ENCODE measurements at places on chromosomes 11 and 22. TPM values are rescaled to one million over a fixed set of nuclear protein-coding genes. Genes with fewer than 3 reads are reported as not detected.

The KCNJ5 gene
- not detected for total RNA-seq

The RFPL3 gene
- not detected for total RNA-seq

The GGTLC2 gene
- not detected for total RNA-seq

- DNase-seq = no peak
Observed at GRCh38 chr22:46851941-46852340, 89.5 kb downstream of the TBC1D22A start.

DNA sequence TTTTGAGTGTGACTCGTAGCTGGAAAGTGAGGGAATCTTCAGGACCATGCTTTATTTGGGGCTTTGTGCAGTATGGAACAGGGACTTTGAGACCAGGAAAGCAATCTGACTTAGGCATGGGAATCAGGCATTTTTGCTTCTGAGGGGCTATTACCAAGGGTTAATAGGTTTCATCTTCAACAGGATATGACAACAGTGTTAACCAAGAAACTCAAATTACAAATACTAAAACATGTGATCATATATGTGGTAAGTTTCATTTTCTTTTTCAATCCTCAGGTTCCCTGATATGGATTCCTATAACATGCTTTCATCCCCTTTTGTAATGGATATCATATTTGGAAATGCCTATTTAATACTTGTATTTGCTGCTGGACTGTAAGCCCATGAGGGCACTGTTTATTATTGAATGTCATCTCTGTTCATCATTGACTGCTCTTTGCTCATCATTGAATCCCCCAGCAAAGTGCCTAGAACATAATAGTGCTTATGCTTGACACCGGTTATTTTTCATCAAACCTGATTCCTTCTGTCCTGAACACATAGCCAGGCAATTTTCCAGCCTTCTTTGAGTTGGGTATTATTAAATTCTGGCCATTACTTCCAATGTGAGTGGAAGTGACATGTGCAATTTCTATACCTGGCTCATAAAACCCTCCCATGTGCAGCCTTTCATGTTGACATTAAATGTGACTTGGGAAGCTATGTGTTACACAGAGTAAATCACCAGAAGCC, 11.0 kb downstream of the OR51E1 start:
- no peak for DNase-seq

- DNase-seq = no peak
Observed at GRCh38 chr11:19711911-19712280, 741 bp upstream of the NAV2 start.

DNA sequence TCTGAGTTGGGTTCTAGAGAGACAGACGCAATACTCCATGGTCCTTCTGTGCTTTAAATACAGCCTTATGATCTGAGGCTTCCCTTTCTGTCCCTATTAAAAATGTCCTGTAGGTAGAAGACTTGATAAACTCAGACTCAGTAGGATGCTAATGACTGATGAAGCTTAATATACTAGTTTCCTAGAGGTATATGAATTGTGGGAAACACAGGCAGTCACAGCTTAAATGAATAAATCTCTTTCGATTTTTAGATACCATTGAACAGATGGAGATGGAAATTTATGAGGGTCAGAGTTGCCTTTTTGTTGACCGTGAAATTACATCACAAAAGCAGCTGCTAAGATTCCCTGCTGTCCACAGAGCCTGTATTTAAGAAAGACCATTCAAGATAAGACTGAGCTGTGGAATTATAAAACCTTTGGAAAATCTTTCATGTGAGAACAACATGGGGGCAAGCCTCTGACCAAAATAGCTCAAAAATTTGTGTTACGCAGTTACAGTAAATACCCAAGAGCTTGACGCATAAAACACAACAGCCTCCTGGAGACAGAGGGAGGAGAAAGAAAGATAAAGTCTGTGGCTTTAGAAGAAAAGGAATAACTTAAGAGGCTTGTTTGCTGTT, 172.3 kb downstream of the AASDHPPT start:
- DNase-seq = no peak

DNA sequence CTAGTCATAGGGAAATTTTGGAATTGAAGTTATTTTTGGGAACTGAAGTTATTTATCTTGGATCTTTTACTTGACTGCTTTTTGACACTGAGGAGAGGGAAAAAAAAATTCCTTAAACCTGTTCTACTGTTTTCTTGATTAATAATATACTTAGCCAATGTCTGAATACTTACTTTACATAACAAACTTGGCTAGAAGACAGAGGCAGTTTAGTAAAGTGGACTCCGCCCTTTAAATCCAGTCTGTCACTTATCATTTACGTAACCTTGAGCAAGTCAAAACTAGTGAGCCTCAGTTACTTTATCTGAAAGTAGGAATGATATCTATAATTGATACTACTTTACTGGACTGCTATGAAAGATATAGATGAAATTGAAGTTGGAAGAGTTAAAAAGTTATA, 19.5 kb downstream of the CTSC start:
- DNase-seq = no peak

DNA sequence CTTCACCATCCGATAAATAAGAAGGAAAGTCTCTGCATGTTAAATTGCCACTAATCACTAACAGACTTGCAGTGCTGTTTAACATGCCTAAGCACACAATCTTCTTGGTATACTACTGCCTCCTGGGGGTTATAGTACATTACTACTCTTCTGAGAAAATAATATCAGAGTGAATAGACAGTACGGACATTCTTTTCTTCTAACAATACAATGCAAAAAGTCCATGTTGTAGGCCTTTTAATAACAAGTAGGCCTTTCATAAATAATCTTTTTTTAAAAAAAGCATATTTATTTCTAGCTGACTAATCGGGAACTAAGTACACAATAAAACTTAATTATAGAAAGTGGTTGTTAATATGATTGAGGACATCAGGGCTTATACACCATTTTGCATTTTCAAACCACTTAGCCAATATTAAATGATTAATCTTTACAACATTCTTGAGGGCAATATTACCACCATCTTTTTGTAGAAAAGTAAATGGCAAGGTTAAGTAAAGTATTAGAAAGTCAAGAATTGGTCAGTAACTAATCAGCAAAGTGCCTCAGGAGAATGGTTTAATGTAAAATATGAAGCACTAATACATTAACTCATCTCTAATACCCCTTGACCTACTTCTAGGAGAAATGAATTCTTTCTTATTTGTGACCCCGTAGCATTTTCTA, 84.7 kb downstream of the TTC28 start:
- no peak for DNase-seq

DNA sequence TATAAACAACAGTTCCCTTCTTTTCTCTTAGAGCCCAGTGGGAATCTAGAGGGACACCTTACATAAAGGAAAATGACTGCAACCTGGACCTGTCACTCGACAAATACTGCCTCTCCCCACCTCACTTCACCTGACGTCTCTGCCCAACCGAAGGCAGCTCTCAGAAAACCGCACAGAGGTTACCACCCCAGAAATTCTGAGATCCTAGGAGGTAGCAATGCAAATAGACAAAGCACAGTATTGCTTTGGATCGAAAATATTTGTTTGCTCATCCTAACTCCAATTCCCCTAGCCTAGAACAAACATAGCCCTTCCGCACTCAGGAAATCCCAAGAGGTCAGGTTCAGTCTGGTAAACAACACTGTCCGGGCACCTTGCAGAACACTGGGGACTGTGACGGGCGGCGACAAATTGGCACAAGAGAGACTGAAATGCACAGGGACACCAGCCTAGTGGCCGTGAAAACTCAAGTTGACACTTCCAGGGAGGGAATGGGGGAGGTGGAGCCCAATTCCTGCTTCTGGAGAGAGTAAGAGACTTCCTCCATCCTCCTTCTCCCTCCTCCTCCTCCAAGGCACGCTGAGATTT, 420 bp upstream of the TRIM44 start:
- DNase-seq = no peak

Measured in Calu3 (cell line).